IPS-NIHi11 (cell line): ENCODE measurements at places on chromosomes 3 and 15.

DNA sequence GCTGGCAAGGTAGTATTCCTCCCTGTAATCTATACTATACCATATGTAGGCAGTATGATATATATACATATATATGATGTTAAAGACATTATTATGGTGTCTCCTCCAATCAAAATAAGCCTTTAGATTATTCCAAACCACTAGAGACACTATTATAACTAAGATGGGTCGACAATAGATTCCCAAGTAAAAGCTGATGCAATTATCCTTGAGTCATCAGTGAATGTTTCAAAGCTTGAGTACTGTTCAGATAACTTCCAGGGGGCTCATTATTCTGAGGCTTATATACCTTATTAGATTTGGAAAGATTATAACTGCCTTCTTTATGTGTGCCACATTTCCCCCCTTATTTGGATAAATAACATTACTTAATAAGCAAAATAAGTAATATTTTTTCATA, 11.9 kb upstream of the C3orf38 start:
- DNase-seq = no peak

DNA sequence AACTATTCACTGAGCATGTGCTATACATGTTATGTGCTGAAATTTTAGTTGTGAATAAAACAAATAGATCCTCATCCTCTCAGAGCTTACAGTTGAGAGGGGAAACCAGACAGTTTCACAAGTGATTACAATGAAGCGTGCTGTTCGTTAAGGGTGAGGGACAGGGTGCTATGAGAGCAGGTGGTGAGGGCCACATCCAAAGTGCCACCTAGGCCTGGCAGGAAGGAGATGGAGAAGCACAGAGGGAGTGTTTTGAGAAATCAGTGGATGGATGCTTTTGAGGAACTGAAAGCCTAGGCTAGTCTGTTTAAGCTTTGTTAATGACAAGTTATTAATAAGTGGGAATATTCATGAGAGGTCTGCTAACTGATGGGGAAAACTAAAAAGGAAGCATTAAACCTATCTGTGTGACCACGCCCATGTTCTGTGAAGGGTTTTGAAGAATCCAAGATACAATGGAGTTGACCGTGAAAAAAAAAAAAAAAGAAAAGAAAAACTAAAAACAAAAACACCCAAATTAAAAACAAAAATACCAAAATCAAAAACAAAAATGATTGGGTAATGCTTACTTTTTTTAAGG, 7.3 kb downstream of the MCTP2 start:
- DNase-seq = no peak

DNA sequence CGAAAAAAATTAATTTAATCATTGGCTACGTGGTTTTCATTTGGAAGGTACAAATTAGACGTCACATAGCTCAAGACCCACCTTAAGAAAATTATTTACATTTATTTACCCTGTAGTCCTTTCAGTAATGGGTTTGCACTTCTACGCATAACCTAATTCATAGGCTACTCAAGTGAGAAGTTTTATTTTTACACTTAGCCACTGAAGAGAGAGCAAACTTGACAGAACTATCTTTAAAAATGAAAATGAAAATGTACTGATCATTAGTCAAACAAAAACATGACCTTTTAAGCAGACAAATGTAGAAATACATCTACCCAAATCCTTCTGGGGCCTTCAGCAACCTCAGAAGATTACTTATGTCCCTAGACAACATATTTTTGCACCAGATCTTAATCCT, 269.4 kb upstream of the TTC14 start:
- no peak for DNase-seq

- DNase-seq = no peak
Observed at GRCh38 chr15:42036112-42036905, 15.5 kb upstream of the PLA2G4E start.

DNA sequence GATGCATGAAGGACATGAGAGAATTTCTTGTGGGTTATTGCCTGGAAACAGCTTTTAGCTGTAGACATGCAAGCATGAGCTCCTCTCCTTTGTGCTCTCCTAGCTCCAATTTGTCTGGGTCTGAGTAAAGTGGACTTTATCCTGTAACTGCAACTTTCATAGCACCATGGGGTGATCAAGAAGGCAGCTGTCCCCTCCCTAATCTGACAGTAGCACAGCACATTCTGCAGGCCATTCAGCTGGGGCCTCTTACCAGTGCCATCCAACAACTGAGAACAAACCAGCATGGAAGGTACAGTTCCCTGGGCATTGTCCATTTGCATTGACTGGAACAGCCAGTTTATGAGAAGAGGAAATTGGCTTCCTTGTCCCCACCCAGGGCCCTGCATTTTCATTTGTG, 7.7 kb upstream of the RAB27A start:
- DNase-seq = no peak

DNA sequence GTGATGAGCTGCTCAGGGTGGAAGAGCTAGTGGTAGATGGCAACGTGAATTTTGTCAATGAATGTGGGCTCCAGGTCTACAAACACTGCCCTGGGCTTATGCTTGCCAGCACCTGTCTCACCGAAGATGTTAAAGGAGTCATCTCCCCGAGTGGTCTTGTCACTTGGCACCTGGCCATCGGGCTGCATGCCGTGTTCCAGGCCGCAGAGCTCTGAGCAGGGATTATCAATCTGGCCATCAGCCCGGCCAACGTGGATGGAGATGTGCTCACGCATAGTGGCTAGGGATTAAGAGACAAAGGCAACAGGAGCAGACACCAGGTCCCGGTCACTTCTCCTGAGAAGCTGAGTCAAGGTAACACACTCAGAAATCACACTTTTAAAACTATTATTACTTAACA, 54.8 kb upstream of the ACTC1 start:
- no peak for DNase-seq

DNA sequence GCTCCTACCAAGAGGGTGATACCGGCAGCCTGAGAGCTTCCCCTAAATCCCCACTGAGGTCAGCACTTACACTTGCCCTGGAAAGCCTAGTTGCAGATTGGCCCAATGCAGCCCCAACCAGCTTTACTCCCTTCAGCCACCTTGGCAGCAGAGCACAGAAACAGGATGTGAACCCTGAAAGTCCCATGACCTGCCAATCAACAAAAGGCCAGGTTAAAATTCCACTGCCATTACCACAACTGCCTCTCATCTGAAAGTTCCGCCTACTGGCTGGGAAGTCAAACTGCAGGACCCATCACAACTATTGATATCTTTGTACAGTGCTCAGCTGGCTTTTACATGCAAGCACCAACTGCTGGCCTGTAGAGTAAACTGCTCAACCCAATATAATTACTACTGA, 156.2 kb downstream of the ZMAT3 start:
- no peak for DNase-seq

DNA sequence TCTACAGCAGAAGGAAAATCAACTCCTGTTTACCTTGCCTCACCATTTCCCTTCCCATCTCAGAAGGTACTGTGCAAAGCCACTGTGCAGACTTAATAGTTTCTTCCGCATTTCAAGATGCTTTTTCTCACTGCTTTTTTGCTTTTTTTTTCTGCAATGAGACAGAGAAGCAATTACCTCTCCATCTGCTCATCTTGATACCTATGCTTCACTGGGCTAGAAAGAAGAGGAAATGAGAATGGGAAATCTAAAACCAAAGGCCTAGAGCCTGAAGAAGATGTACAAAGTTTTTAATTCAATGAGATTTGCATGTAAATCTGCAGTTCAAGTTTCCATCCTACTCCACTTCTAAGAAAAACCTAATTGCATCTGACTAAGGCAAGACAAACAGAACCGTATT, 238.1 kb upstream of the SETMAR start:
- DNase-seq = no peak

GRCh38 chr15:65386376-65386775, 8.6 kb upstream of the IGDCC3 start:
- no peak for DNase-seq

DNA sequence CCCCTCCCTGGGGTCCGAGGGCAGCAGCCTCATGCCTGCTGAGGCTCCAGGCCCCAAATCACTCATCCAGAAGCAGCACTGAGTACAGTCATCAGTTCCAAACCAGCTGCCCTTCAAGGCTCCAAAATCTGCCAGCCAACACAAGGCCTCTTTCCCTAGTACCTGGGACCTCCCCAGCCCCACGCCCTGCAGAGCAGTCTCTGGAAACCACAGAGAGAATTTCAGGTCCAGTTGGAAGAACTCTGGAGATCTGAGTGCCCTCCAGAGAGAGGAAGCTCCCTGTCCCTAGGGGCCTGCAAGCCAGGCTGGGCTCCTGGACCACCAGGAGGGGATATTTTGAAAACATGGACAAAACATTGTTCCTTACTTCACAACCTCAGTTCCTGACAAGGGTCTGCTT, 26.2 kb downstream of the TKT start:
- peak; percentile 4 for DNase-seq
